Muscle of back (tissue), 13 donors: ENCODE measurements at places on chromosomes 1 and 21.

DNA sequence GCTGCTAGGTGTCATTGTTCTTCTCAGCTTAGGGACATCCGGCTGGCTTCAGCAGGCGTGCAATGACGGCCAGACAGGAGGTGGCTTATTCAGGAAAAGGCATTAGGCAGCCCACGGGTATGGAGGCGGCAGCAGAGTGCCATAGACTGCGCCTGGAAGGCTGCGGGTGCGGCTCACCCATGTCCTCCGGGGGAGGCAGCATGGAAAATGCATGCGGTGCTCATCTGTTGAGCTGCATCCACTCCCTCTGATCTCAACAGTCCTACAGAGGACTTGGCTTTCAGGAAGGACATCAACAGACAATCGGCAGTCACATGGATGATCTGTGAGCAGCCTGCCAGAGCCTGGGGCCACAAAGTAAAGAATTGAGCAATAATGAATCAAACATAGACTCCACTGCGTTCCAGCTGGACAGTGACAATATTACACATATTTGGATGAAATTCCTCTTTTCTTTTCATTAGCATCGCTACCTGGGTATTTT lies 42.9 kb downstream of the UMODL1 start:
- peak; percentile 12 for DNase-seq

DNA sequence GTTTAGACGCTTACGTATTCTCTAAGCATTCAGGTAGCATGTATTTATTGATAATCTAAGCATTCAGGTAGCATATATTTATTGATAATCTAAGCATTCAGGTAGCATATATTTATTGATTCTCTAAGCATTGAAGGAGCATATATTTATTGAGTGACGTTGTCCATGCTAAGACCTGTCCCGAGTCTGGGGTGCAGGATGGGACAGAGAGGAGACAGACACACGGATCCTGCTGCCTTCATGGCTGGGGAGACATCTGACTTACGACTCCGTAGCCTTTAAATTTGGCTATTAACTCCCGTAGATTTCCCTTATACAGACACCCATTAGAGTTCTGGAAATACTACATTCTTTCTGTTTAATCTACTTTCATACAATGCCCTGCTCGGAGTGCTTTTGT lies 982 bp downstream of the SCCPDH start:
- no peak for DNase-seq

GRCh38 chr1:119027759-119028158 lies 39.6 kb upstream of the TBX15 start:
- no peak for DNase-seq

DNA sequence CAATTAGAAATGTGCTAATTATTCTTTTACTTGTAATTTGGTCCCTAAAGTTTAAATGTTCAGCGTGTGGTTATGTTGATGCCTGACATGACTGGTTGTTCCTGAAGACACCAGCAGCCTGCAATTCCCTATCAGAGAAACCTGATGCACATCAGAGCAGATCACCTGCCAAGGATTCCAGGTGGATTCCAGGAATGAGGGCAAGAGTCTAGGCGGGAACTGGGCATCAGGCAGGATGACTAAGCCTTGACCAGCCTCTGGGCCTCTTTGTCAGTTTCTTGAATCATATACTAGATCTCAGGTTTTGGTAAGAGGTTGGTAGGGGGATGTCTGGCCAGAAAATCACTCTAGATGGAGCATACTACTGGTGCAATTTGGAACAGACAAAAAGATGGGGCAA lies 130.7 kb upstream of the TNR start:
- DNase-seq = no peak

- DNase-seq = no peak
Measured at GRCh38 chr1:33013791-33014190, 22.9 kb downstream of the AK2 start.

- DNase-seq = no peak
Measured at GRCh38 chr1:206678490-206678889, 6.2 kb upstream of the MAPKAPK2 start.

GRCh38 chr1:179105393-179105792 lies 23.5 kb downstream of the TOR3A start:
- DNase-seq = no peak

DNA sequence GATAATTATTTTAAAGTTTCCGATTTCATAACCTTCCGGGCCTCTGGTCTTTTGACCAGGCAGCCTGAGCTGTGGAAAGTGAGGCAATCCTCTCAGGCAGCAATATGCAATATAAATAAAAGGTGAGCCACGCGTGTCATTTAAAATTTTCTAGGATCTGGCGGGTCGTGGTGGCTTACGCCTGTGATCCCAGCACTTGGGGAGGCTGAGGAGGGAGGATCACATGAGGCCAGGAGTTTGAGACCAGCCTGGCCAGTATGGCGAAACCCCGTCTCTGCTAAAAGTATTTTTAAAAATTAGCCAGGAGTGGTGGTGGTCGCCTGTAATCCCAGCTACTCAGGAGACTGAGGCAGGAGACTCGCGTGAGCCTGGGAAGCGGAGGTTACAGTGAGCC lies 546 bp upstream of the ZNF695 start:
- no peak for DNase-seq

- DNase-seq = no peak
Measured at GRCh38 chr1:183227422-183228346, 41.6 kb downstream of the LAMC2 start.

DNA sequence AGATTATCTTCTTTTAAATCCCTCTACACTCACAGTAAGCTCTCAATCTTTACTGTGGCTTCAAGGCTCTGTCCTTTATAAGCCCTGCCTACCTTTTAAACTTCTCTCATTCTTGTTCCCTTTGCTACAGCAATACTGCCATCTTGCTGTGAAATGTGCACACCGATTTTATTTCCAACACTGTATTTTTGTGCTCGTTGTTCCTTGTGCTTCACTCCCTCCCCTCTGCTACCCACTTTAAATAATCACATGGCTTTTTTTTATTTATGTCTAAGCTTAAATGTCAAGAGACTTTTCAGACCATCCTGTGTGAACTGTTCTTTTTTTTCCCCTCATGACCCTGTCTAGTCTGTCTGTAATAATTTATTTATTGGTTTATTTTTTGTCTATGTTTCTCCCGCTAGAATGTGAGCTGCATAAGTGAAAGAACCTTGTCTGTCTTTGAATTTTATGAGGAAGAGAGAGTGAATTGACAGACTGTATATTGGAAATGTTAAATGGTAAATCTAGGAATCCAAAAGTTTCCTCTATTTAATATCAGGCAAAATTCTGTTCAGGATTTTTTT lies 45.7 kb downstream of the ABCD3 start:
- peak; percentile 9 for DNase-seq

- DNase-seq = peak; percentile 64
Measured at GRCh38 chr1:36223381-36223995, 755 bp upstream of the THRAP3 start.

DNA sequence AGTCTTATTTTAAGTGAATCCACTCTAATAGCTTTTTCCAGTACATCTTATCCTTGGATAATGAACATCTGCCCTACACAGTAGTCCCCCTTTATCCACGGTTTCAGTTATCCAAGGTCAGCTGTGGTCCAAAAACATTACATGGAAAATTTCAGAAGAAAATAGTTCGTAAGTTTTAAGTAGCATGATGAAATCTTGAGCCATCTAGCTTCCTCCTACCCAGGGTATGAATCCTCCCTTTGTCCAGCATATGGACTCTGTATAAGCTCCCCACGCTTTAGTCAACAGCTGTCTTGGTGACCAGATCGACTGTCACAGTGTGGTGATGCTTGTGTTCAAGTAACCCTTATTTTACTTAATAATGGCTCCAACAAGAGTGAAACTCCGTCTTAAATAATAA lies 2.6 kb downstream of the GLRX2 start:
- DNase-seq = no peak

GRCh38 chr1:193014400-193014799 lies 44.8 kb downstream of the UCHL5 start:
- DNase-seq = peak; percentile 33

- peak; percentile 83 for DNase-seq
Measured at GRCh38 chr1:206001476-206001888, 1.7 kb downstream of the RAB7B start.

- peak; percentile 24 for DNase-seq
Measured at GRCh38 chr1:170200621-170201397, 55.0 kb downstream of the NTMT2 start.

DNA sequence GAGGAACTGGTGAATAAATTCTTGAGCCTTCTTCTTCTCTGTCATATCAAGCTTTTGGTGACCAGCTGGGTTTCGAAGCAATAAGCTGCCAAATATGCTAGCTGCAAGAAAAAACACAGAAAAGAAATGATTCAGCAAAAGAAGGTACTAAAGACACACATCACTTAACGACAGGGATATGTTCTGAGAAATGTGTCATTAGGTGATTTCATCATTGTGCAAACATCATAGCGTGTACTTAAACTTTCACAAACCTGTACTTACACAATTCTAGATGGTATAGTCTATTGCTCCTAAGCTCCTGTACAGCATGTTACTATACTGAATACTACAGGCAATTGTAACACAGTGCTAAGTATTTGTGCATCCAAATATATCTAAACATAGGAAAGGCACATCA lies 2.9 kb upstream of the MTF1 start:
- DNase-seq = no peak

- no peak for DNase-seq
Measured at GRCh38 chr21:41322496-41323382, 6.1 kb downstream of the FAM3B start.

DNA sequence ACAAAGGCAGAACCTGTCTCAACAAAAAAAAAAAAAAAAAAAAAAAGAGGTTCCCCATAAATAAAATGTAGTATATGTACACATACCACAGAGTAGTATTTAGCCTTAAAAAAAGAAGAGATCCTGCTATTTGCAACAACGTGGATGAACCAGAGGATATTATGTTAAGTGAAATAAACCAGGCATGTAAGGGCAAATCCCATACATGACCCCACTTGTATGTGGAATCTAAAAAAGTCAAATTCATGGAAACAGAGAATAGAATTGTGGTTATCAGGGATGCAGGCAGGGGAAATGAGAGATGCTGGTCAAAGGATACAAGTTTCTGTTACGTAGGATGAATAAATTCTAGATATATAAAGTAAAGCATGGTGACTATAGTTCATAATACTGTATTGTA lies 16.7 kb downstream of the SLC44A3 start:
- DNase-seq = no peak

DNA sequence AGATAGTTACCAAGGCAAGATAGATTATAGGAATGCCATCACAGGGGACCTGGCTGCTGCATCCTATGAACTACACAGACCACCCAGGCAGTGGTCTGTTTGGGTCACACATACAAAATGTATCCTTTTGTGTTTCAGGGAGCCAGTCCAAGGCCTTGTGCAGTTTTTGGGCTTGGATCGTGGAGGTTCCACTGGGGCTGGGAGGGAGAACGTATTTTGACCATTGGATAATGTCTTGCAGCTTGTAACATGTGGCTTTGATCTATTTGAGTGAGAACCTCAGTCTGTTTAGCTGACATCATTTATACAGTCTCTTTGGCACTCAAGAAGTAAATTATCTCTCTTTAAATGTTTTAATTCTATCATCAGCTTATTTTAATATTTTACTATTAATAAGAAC lies 147.3 kb downstream of the DUSP10 start:
- DNase-seq = peak; percentile 79

- no peak for DNase-seq
Measured at GRCh38 chr1:115113766-115114165, 24.5 kb upstream of the TSPAN2 start.

GRCh38 chr1:43241413-43241836 lies 28.4 kb upstream of the TMEM125 start:
- no peak for DNase-seq

DNA sequence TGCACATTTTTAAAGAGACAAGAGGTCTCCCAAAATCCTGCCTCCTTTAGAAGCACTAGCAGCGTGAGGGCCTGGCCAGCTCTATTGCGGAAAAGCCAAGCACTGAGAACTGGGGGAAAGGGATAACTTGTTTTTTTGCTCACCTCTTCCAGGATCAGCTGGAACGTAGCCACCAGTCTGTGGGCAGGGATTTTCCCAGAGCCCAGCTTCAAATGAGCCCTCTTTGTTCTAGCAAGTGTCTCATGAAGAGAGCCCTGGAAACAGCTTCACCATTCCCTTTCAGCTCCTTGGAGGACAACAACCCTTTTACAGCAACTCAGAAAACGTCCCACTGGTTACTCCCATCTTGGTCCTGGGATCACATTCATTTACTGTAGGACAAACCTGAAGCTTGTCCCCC lies 195.4 kb downstream of the LMX1A start:
- DNase-seq = no peak

- peak; percentile 73 for DNase-seq
Measured at GRCh38 chr1:161200992-161201835, 953 bp upstream of the NDUFS2 start.

- no peak for DNase-seq
Measured at GRCh38 chr1:2808831-2809605, 7.5 kb upstream of the TTC34 start.

DNA sequence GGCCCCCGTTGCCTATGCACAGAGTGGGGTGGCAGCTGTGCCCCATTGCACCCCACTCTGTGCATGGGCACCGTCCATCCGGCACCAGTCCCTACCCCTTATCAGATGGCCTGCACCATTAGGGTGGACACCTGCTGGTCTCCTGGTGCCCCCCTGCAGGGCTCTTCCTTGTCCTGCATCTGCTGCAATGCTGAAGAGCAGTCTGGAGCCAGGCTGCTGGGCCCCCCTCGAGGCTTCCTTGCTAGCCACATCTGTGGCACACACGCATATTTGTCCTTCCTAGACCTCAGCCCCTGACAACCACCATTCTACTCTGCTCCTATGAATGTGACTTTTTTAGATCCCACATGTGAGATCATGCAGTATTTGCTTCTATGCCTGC lies 56.4 kb downstream of the COL18A1 start:
- DNase-seq = no peak

- DNase-seq = no peak
Measured at GRCh38 chr1:147598621-147599361, 57.5 kb downstream of the BCL9 start.

DNA sequence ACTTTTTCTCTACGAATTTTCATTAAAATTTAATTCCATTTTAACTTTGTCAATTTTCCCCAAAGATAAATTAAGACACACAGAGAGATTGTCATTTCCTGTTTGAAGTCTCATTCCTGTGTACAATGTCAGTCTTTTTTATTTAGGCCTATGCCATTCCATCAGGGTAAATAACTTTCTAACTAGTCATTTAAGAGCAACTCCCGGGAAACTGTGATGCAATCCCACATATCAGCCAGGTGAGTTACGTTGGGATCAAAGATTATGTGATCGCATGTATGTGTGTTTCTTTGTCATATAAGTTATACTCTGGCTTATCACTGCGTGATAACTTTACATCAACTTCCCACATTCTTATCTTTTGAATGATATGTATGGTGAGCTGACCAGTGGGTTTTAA lies 86.1 kb upstream of the S1PR1 start:
- no peak for DNase-seq

DNA sequence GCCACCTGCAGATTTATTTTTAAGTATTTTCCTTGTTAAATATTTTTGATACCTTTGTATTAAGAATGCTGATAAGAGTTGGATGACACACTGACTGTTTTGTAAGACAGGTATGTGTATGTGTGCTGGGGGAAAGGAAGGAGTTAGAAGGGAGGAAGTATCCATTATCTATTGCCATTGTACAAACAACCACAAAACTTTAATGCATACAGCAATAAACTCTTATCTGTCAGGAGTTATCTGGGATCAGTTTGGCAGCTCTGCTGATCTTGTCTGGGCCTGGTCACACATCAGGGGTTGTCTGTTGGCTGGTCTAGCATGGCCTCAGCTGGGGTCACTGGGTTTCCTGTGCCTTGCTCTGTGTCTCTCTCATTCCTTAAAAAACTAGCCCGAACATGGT lies 423.9 kb upstream of the USP24 start:
- no peak for DNase-seq
